NCI-H2171 (cell line): ENCODE measurements at places on chromosomes 1 and 21.

DNA sequence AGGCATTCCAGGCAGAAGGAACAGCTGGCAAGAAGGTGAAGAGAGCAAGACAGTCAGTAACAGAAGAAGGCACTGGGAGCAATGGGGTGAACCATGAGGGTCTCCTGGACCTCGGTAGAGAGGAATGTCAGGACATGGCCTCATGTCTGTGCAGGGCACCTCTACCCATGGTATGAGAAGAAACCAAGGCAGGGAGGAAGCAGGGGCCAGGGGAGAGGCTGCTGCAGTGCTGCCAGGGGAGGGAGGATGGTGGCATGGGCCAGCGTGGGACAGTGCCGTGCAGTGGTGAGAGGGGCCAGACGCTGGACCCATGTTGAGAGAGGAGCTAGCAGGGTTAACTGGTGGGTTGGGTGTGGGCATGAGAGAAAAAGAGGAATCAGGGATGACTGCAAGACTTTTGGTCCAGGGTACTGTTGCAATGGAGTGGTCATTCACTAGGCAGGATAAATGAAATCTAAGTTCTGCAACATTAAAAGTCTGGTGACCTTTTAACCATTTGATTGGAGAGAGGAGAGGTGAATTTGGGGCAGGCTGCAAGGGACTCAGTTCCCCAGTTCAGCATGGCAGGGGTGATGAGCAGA is 577.6 kb downstream of the MATN1 start:
- no peak for DNase-seq

- peak; percentile 50 for DNase-seq
These were observed 234.7 kb upstream of the GJB5 start for GRCh38 chr1:34520111-34520510.

GRCh38 chr1:230230948-230231773 is 164.1 kb downstream of the GALNT2 start:
- no peak for DNase-seq

- DNase-seq: no peak
These were observed 141.7 kb downstream of the PHTF1 start for GRCh38 chr1:113617438-113618141.

GRCh38 chr1:184270556-184270955 is 116.3 kb upstream of the C1orf21 start:
- no peak for DNase-seq

GRCh38 chr1:223556414-223557129 is 108.9 kb downstream of the CAPN8 start:
- DNase-seq: no peak

DNA sequence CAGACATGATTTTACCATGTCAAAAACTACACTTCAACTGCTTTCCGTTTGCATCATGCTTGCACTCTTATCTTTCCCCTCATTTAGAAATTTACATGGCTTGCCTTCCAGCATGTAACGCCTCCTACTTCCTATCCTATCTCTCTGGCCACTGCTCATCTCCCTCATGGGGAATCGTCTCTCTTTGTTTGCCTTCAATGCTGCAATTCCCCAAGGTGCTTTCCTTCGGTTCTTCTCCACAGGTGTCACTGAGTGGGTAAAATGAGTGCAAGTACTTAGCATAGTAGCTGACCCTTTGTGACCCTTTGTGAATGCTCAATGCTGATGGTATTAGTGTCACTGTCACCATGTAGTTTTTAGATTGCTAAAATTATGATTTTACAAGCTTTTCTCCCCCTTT is 63.1 kb downstream of the APP start:
- no peak for DNase-seq

DNA sequence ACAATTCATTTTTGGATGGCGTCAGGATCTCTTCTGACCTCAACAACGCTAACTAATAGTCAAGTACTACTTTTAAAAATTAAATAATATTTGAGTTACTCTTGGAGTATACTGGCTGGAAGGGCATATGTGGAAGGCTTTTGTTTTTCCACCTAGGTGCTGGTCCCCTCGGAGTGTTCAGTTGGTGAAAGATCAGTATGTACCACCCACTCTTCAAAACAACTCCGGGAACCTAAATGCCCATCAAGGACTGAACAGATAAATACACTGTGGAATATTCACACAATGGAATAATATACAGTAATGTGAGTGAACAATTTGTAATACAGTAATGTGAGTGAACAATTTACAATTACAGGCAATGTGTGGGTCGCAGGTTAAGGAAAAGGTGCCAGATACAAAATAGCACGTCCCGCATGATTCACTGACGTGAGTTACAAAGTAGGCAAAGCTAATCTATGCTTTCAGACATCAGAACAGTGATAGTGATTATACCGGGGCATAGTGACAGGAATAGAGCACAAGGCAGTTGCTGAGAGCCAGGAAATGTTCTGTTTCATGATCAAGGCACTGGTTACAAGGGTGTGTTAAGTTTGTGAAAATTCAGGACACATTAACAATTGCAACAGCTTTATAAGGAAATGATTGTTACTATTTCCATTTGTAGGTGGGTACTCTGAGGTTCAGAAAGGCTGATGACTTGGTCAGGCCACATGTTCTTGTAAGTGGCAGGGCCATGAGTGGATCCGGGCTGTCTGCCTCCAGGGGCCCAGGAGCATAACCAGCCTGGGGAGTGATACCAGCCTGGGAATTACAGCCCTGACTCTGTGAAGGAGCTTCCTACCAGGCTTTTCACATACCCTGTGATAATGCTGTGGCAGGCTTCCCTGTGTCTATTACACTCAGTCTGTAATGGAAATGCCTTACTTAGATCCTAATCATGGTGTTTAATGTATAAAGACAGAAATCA is 59.3 kb upstream of the ABCD3 start:
- DNase-seq: no peak

- no peak for DNase-seq
These were observed 8.5 kb upstream of the DMBX1 start for GRCh38 chr1:46480959-46481646.

DNA sequence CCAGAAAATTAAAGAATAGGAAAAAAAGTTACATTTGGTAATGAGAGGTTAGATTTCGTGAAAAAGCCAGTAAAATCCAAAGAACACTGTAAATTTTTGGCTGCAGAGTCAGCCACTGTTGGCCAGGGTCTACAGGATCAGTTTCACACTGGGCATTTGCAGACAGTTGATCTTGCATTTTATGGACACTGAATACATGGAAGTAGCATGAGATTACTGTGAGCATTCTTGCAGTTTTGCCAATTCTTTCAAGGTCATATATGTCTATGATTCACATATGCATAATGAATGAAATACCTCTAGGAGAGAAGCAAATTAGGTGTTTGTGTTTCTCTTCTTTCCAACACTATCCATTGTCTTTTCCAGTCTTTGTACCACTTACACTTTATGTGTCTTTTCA is 200.8 kb upstream of the DPYD start:
- DNase-seq: no peak

GRCh38 chr21:14866859-14867765 is 197.7 kb downstream of the NRIP1 start:
- no peak for DNase-seq

GRCh38 chr1:82947278-82947677 is 1051.7 kb downstream of the TTLL7 start:
- DNase-seq: no peak

DNA sequence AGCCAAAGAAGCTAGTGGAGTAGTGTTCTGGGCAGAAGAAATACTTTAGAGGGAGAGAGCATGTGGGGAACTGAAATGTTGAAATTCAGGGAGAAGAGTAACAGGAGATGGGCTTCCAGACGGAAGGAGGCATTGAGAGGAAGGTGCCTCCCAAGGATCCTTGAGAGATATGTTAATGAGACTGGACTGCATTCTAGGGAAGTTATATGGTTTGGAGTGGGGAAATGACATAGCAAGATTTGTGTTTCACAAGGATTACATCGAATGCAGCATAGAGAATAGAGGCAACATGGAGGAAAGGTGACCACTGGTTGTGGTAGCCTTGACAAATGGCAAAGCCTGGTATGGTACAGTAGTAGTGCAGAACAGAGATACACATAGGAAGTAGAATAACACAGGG is 160.5 kb upstream of the HMCN1 start:
- no peak for DNase-seq
